ENCODE measurements at places on chromosomes 1 and 21.
A peak's percentile ranks its signal among the peaks of the same experiment; 100 is the strongest.

GRCh38 chr1:34845131-34845901 is 14.2 kb downstream of the SMIM12 start:
- no peak for DNase-seq

- no peak for DNase-seq
Observed at GRCh38 chr1:183210681-183211080, 24.6 kb downstream of the LAMC2 start.

DNA sequence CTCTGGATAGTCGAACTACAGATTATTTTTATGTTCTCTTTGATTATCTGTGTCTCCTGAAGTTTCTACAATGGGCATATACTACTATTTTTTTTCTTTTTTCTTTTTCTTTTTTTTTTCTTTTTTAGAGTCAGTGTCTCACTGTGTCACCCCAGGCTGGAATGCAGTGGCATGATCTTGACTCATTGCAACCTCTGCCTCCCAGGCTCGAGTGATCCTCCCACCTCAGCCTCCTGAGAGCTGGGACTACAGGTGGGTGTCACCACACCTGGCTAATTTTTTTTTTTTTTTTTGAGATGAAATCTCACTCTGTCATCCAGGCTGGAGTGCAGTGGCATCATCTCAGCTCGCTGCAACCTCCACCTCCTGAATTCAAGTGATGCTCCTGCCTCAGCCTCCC is 250.7 kb upstream of the KAZN start:
- DNase-seq: no peak

DNA sequence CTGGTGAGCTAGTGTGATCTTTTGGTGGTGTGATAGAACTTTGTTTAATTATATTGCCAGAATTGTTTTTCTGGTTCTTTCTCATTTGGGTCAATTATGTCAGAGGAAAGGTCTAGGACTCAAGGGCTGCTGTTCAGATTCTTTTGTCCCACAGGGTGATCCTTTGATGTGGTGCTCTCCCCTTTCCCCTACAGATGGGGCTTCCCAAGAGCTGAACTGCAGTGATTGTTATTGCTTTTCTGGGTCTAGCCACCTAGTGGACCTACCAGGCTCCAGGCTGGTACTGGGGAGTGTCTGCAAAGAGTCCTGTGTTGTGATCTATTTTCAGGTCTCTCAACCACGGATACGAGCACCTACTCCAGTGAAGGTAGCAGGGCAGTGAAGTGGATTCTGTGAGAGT is 25.9 kb upstream of the CD84 start:
- DNase-seq: no peak

GRCh38 chr1:34885405-34886247 is 26.1 kb upstream of the SMIM12 start:
- peak; percentile 32 for DNase-seq

DNA sequence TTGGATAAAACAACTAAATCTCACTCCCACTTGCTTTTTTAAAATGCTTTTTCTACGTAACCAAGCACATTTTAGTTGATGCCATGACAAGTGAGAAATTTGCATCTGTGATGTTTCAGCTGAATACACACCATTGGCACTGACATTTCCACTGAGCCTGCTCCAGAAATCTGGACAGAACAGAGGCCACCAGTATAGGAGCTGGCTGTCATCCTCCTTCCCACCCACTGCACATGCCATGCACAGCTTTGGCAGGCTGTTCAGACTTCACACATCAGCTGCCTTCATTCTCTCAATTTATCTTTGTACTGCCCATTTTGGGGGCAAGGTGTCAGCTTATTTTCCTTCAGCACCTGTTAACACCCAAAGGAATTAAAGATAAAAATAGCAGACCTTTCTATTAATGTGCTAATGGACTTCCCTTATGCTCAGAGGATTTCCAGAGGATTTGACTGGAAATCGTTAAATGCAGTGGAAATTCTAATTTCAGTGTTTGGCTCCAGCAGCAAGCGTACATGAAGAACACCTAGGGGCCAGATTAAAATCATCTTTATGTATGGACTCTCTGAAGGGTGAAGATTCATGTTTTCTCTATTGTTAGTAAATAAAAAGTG is 12.9 kb upstream of the PODN start:
- DNase-seq: no peak

DNA sequence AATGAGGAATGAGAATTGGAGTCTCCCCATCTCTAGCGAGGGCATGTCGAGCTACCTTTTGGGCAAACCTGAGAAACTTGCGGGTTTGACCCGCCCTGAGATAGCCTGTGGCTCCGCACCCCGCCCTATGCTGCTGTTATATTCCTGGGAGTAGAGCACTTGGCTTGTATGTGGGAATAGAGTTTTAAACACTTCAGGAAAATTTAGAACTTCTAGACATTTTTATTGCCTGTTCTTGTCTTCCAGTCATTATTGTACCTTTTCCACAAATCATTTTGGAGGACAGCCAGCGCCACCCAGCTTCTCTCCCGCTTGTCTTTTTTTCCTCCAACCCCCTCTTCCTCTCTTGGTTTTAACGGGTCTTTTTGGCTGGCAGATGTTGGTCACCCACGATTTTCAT is 738 bp downstream of the GNPAT start:
- DNase-seq: no peak

GRCh38 chr1:22048351-22049192 is 3.9 kb upstream of the CDC42 start:
- DNase-seq: no peak

DNA sequence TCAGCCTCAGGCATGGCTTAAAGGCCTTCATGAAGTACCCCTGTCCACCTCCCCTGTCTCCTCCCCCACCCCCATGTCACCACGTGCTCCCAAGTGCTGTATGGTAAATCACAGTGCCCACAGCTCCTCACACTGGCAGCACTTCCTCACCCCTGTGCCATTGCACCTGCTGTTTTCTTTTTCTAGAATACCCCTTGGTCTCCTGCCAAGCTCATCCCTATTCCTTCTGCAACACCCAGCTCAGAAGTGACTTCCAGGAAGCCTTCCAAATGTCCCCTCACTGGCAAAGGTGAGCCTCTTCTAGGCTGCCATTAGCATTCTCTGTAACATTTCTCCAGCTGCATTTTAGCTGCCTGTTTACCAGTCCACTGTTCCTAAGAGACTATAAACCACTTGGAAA is 9.4 kb downstream of the AKNAD1 start:
- no peak for DNase-seq

DNA sequence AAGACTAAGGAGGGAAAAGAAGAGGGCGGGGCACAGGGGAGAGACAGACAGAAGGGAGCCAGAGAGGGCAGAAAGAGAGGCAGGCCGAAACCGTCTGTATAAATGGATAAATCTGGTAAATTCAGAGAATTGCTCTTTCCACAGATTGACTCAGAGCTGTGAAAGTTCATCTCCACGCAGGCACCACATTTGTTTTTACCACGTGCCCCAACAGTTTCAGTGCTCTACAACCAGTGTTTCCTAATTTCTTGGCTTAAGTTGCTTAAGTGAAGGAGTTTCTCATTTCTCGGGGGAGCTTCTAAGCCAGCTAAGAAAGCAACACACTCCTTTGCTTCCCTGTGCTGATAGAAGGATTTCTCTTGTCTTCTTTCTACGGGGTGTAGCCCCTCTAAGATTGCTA is 87.1 kb downstream of the ENAH start:
- no peak for DNase-seq

- DNase-seq: no peak
Observed at GRCh38 chr1:197917805-197918651, 856 bp downstream of the LHX9 start.

DNA sequence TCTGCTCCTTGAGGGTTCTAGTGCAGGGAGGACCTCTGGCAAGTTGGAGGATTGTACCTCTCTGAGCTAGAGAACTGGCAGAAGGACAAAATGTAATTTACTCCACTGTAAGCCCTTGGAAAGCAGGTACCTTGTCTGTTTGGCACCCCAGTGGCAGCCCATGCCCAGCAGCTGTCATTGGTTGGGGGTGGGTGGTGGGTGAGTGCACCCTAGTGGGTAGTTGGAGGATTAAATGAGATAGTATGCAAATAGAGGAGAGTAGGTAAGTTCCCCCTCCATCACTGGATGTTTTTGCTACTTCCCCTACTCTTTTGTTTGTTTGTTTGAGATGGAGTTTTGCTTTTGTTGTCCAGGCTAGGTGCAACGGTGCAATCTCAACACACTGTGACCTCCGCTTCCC is 69.8 kb downstream of the RYR2 start:
- no peak for DNase-seq

GRCh38 chr1:10762153-10762523 is 34.3 kb downstream of the CASZ1 start:
- DNase-seq: no peak

DNA sequence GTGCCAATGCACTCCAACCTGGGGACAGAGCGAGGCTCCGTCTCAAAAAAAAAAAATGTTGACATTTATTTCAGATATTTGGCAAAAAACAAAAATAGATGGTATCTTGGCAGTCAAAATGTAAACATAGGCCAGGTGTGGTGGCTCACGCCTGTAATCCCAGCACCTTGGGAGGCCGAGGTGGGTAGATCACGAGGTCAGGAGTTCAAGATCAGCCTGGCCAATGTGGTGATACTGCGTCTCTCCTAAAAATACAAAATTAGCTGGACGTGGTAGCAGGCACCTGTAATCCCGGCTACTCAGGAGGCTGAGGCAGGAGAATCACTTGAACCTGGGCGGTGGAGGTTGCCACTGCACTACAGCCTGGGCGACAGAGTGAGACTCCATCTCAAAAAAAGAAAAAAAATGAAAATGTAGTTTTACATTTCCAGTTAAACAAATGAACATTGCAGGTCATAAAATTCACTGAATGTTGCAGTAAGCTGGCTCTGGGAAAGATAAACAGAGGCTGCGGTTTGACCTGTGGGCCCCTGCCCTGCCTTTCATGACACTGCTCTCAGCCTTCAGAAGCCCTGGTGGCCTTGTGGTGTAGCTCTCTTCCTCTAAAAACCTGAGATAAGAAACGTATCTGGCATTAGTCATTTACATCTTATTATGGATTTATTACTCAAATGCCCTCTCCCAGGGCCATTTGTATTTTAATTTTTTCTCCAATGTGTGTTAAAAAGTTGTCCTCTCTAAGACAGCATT is 12.2 kb upstream of the SLC44A3 start:
- no peak for DNase-seq

DNA sequence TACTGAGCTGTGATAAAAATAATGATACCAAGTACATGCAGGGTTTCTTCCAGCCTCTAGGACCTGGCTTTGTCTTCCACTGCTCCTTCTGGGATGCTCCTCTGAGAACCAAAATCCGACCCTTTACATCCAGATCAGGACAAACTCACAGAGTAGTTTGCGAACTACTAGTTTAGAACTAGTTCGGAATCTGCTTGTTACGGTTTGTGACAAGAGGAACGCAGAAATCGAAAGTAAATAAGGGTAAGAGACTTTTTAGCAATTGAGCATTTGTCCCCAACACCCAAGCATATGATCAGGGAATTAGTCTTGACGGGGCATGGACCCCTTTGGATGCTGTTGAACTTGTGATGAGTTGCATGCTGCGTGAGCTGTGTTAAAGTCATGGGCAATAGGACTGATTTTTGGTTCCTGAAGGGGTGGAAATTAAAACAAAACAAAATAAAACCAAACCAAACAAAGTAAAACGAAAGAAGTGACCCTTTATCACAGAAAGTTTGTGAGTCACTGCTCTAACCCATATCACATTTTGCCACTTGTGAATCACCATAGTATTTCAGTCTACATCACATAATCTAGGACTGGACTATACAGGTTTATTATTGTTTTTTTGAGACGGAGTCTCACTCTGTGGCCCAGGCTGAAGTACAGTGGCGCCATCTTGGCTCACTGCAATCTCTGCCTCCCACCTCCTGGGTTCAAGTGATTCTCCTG is 35.7 kb upstream of the ERRFI1 start:
- DNase-seq: no peak

DNA sequence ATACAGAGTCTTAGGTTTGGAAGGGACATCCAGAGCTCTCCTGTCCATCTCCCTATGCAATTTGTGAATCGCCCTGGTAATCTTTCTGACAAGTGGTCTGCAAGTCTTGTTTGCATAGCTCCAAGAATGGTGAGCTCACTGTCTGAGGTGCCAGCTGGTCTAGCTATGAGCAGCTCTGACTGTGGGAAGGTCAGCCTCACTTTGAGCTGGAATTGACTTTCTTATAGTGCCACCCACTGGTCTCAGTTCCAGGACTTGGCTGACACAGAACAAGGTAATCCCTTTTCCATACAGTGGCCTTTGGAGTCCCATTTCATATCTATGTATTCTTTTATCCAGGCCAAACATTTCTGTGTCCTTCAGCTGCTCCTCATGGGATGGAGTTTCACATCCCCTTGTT is 95.6 kb upstream of the C8B start:
- no peak for DNase-seq

- DNase-seq: no peak
Observed at GRCh38 chr1:198101716-198102453, 54.9 kb upstream of the NEK7 start.

- DNase-seq: no peak
Observed at GRCh38 chr1:17852383-17852782, 97.2 kb downstream of the ACTL8 start.

DNA sequence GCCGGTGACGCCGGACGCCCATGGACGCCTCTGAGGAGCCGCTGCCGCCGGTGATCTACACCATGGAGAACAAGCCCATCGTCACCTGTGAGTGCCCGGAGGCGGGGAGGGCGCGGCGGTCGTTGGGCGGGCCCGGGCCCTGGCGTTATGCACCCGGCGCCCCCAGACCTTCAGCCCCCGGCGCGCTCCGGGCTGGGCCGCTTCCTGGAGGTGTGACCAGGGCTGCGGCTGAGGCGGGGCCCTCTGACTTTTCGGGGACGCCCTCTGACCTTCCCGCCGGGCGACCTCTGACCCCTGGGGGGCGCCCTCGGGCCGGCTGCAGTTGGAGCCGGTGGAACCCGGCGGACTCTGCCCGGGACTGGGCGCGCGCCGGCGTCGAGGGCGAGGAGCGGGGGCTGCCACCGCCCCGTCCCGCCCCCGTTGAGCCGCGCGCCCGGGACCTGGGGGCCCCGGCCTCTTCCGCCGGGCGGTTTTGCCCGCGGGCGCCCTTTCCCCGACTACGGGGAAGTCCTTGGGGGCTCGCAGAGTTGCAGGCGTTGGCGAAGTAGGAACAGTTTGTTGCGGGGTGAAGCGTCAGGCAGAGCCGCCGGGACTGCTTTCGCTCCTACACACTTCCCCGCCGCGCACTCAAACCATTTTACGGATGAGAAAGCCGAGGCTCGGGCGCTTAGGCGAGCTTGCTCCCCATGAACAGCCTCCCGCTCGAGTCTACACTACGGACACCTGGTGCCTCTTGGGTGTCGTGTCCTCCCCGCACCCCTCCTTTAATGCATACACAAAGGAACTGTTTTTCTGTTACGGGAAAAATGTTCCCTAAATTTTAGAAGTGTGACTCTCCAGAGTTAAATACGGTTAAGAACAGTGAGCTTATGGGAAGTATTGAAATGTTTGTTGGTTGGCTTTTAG is 618 bp downstream of the TRAPPC10 start:
- peak; percentile 63 for DNase-seq

GRCh38 chr1:36383240-36383639 is 2.5 kb downstream of the STK40 start:
- no peak for DNase-seq
